A549 treated with Mapracorat at 1 μM for 4 hours (cell line): ENCODE measurements at places on chromosomes 1 and 21. TPM values are rescaled to one million over a fixed set of nuclear protein-coding genes. Genes with fewer than 3 reads are reported as not detected.

The OR2M3 gene
- not detected in 5 replicates for total RNA-seq

The UROD gene
- total RNA-seq = 47.4 to 50.6 TPM (median 49.9 TPM) in 5 replicates

The SMCP gene
- not detected in 5 replicates for total RNA-seq

The OXCT2 gene
- total RNA-seq = 0.27 to 0.59 TPM (median 0.47 TPM) in 5 replicates

The OR2G2 gene
- not detected in 5 replicates for total RNA-seq

The CA6 gene
- total RNA-seq = not detected in 5 replicates

The RRAGC gene
- total RNA-seq = 29.8 to 32.1 TPM (median 31.1 TPM) in 5 replicates

The HEATR1 gene
- 21.8 to 27.8 TPM (median 25.4 TPM) in 5 replicates for total RNA-seq

The ESPN gene
- 0.55 to 1.0 TPM (median 0.68 TPM) in 5 replicates for total RNA-seq

The SELE gene
- total RNA-seq = not detected in 5 replicates

The DMBX1 gene
- 0.63 to 1.2 TPM (median 0.94 TPM) in 5 replicates for total RNA-seq

The WNT3A gene
- 0.04 to 0.06 TPM in 2 of 5 replicates, not detected in the others for total RNA-seq

The FCRL1 gene
- not detected in 5 replicates for total RNA-seq

The SELENBP1 gene
- total RNA-seq = 5.7 to 8.9 TPM (median 6.7 TPM) in 5 replicates

The FALEC gene
- total RNA-seq = 0.29 TPM in 1 of 5 replicates, not detected in the others

The TAS1R1 gene
- total RNA-seq = not detected in 5 replicates

The FAM163A gene
- 0.04 TPM in 1 of 5 replicates, not detected in the others for total RNA-seq

The LCE3D gene
- 1.7 to 2.7 TPM (median 2.3 TPM) in 5 replicates for total RNA-seq

The SYPL2 gene
- 0.06 to 0.13 TPM (median 0.10 TPM) in 4 of 5 replicates, not detected in the other for total RNA-seq

The GBP7 gene
- not detected in 5 replicates for total RNA-seq

The DENND2C gene
- total RNA-seq = 0.36 to 0.59 TPM (median 0.45 TPM) in 5 replicates

The SPRR3 gene
- total RNA-seq = not detected in 5 replicates

The HUNK gene
- total RNA-seq = 1.3 to 1.5 TPM (median 1.4 TPM) in 5 replicates

The HOOK1 gene
- total RNA-seq = 0.12 to 0.30 TPM (median 0.25 TPM) in 5 replicates

The ELAPOR1 gene
- 0.34 to 0.63 TPM (median 0.55 TPM) in 5 replicates for total RNA-seq

The RIMS3 gene
- 0.97 to 1.3 TPM (median 1.1 TPM) in 5 replicates for total RNA-seq

The LCK gene
- not detected in 5 replicates for total RNA-seq

The UTS2 gene
- total RNA-seq = not detected in 5 replicates

The MPC2 gene
- total RNA-seq = 52.4 to 82.2 TPM (median 74.5 TPM) in 5 replicates

The CACNA1S gene
- not detected in 5 replicates for total RNA-seq

The TMEM82 gene
- total RNA-seq = not detected in 5 replicates
